ENCODE measurements at places on chromosomes 13 and 19. TPM values are rescaled to one million over a fixed set of nuclear protein-coding genes. Genes with fewer than 3 reads are reported as not detected.

Gene SPART
- total RNA-seq, result 52.0 TPM

Gene USHBP1
- total RNA-seq, result not detected

Gene LIN7B
- 3.2 TPM for total RNA-seq

Gene SPRYD7
- 15.8 TPM for total RNA-seq

Gene PLPPR3
- 0.30 TPM for total RNA-seq

Gene BEST2
- total RNA-seq, result not detected

Gene OR1M1
- not detected for total RNA-seq

DNA sequence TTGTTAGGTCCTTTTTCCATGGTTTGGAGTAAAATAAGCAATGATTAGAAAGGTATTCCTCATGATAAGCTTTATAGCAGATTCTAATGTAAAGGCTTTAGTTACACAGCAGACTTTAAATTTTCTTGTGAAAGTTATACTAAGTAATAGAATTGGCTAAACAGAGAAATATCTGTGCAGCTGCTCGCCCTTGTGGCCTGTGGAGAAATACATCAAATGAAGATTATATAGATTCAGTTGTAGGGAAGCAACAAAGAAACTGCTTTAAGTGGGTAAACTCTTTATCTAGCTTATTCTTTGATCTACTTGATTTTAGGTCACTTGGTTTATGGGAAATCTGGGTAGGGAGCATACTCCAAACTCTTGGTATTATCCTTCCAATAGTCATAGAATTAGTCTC, 1269.7 kb upstream of the SPRY2 start:
- DNase-seq, result no peak

DNA sequence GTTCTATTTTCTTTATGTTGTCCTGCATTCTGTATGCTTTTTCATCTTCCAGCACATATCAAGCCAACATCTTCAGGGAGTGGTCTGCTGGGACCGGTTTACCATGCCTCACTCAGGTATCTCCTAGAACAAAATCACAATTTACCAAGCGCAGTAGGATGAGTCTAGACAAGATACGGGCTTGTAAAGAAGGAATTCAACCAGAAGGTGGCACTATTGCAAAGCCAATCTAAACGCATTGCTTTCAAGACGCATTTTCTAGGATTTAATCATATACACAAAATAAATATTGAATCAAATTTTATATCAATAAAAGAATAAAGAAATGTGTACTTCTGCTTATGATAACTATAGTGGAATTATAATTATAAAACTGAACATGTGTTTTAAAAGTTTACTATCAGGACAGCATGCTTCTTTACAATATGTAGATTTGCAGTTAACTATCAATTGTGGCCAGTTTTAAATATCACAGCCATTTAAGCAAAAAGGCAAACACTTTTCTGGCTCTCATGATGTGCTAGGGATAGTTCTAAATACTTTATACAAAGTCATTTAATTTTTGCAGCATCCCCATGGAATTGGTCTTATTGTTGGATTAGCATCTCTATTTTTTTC, 16.1 kb upstream of the TPP2 start:
- DNase-seq, result peak; percentile 47

DNA sequence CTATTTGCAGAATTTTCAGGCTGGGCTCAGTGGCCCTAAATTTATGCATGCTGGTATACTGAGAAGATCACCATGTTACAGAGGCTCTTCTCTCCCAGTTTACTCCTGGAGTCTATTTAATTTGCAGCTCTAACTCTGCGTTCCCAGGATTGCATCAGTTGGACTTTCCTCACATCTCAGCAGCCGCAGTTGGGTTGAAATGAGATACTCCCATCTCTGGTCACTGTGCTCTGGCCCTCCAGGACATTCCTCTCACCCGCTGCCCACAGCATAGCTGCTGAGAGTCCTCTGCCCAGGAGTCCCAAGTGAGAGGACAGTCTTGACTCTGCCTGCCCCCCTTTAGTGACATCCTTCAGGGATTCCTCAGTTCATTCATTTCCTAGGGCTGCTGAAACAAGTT, 150.9 kb downstream of the LACC1 start:
- no peak for DNase-seq

GRCh38 chr13:111387945-111388600, 67.6 kb downstream of the TEX29 start:
- DNase-seq, result no peak

DNA sequence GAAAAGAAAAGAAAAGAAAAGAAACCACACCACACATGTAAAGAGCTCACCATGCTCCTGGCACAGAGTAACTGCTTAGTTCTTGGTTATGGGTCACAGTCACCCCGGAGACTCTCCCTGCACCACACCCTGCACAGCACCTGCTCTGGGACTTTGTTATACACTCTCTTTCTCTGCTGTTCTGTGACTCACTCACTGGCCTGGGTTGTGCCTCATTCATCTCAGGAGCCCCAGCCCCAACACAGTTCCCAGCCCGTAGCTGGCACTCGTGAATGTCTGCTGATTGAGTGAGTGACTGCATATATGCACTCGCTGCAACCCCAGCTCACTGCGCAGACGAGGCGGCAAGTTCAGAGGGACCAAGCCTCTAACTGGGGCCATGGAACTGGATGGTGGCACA, 22.9 kb upstream of the ZNF507 start:
- peak; percentile 51 for DNase-seq

DNA sequence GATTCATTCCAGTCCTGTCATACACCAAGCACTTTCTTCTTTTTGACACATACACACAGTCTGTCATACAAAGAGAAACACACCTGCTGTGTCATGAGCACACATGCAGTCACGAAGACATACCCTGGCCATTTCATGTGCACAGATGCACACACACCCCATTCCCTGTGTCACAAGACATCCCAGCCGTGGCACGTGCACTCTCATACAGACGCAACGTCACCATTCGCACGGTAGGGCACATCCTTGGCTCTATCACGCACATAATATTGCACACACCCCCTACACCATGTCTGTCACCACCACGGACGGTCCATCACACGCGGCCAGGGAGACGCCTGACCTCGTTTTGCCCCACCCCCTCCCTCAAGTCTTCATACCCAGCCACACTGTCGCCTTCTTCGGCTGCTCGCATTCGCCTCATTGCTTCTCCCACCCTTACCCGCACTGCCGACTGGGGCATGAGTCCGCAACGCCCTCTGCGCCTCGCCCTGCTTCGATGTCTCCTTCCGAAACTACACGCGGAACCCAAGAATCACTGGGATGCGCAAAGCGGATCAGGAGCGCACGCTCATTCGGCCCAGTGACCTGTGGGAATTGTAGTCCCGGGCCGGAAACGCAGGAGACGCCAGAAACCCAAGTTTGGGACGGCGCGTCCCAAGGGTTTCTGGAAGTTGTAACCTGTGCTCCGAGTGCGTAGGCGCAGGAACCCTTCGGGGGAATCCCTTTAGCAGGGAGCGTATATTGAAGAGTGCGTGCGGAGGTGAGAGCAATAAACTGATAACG, 6.8 kb upstream of the ZNF283 start:
- DNase-seq, result no peak

- no peak for DNase-seq
Measured at GRCh38 chr19:55508120-55508519, 19.9 kb downstream of the SSC5D start.

DNA sequence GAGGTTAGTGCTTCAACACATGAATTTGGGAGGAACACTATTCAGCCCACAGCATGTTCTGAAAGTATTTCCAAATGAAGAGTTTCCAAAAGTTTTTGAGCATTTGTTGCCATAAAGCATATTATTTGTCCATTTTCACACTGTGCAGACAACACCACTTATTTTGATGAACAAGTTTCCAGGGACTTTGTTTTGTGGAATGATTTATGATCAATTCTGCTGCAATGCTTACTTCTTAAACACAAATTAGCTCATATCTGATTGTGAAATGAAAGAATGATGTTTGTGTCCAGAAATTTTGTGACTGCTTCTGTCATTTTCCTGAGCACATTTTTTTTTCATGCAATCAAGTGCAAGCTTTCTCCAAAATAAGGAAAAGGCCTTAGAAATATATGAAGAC, 205.3 kb downstream of the RAP2A start:
- no peak for DNase-seq

DNA sequence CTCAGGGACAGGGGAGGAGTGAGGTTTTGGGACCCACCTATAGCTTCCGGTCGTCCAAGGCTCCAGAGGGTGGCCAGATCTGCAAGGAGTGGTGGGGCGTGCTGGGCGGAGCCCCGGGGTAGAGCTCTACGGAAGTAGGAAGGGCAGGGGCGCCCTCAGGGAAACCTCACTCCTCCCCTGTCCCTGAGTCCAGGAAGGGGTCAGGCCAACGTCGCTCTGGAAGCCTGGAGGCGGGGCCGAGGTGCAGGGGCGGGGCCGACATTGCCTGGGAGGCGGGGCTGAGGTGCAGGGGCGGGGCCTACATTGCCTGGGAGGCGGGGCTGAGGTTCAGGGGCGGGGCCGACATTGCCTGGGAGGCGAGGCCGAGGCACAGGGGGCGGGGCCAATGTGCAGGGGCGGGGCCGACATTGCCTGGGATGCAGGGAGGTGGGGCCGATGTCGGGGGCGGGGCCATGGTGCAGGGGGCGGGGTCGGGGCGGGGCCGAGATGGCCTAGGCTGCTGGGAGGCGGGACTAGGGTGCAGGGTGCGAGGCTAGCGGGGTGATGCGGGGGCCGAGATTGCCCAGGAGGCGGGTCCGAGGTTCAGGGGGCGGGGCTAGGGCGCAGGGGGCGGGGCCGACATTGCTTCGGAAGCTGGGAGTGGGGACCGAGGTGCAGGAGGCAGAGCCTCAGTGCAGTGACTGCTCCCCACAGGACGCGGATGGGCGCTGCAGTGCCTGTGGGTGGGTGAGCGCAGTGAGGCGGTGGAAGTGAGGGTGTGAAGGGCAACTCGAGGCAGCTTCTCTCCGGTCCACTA, 4.9 kb upstream of the PALM start:
- no peak for DNase-seq

GRCh38 chr19:58535857-58536256, 8.0 kb upstream of the TRIM28 start:
- DNase-seq, result no peak

GRCh38 chr13:99205621-99206220, 5.1 kb downstream of the UBAC2 start:
- no peak for DNase-seq

DNA sequence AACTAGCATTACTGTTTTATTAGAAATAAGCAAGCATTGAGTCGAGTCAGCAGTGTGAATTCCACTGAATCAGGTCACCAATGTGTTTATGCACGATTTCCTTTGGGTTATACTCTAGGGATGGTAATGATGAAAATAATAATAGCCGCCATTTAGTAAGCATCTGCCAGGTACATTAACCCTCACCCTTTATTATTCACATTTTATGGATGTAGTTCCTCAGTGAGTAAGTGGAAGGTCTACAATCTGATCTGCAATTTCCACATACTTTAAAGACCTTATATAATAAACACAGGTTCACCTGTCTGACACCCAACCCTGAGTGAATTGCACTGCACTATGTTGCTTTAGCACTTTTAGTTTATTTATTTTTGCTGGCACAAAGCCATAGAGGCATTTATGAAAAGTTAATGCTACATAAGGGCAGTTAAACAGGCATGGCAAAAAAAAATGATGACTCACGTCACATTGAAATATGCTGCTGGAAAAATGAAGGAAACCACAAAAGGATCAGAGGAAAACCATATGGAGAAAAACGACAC, 122.4 kb downstream of the TRPC4 start:
- peak; percentile 73 for DNase-seq

GRCh38 chr19:47203254-47203653, 27.7 kb downstream of the BBC3 start:
- no peak for DNase-seq

GRCh38 chr19:51688671-51689571, 4.2 kb upstream of the SPACA6 start:
- peak; percentile 95 for DNase-seq

GRCh38 chr13:110528911-110529310, 32.6 kb downstream of the RAB20 start:
- no peak for DNase-seq

All from HT1080 (cell line).